ENCODE measurements at places on chromosomes 7 and 10. TPM values are rescaled to one million over a fixed set of nuclear protein-coding genes. Genes with fewer than 3 reads are reported as not detected.

The RPEL1 gene
- 0.27 TPM for total RNA-seq

The NUTM2E gene
- not detected for total RNA-seq

The XRCC2 gene
- total RNA-seq, result 17.3 TPM

The HPS1 gene
- 25.1 TPM for total RNA-seq

The LBX1 gene
- not detected for total RNA-seq

The PNLIPRP3 gene
- not detected for total RNA-seq

The MAT1A gene
- not detected for total RNA-seq

Data from thoracic aorta endothelial cell (primary cell).